ENCODE measurements at places on chromosomes 3 and 15.
A peak's percentile ranks its signal among the peaks of the same experiment; 100 is the strongest.

GRCh38 chr3:196192036-196192523 is 19.1 kb downstream of the ZDHHC19 start:
- DNase-seq, result peak; percentile 40

- no peak for DNase-seq
These were observed 1115.1 kb upstream of the CADM2 start for GRCh38 chr3:83843716-83844115.

DNA sequence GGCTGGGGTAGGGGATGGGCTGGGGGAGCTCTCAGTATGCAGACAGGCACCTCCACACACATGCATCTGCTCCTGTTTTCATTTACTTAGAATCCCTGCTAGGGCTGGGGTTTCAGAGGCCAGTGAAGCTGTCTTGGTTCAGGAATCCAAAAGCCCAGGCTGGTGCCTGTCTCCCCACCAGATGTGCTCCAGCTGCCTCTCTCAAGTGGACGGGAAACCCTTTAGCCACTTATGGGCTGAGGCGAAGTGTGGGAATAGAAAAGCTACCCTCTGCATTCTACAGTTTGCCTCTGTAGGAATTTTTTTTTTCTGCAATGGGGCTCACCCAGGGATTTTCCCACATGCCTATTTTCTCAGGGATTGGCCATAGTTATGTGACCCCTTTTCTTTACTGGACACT is 72.5 kb downstream of the ATP2B2 start:
- DNase-seq, result no peak

GRCh38 chr3:157793745-157794144 is 290.5 kb upstream of the VEPH1 start:
- no peak for DNase-seq

GRCh38 chr15:90880381-90881145 is 3.7 kb upstream of the FES start:
- DNase-seq, result peak; percentile 3
